H54 (cell line): ENCODE measurements at places on chromosomes 11 and 22.

- no peak for DNase-seq
Observed at GRCh38 chr11:11463405-11463804, 110.4 kb upstream of the CSNK2A3 start.

DNA sequence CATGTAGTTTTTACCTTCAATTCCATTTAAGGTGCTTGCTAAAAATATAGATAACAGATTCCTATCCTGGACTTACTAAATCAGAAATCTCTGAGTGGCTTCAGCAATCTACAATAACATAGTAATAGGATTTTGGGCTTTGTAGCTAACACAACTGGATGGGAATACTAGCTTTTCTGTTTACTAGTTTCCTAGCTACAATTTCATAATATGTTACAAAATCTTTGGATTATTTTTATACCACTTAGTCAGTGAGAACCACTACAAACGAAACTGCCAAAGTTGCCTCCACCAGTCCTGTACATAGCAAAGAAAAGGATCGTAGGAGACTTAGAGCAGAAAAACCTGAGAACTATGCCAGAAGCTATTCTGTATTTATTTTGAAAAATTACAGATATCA, 87.7 kb upstream of the ANO3 start:
- no peak for DNase-seq

- DNase-seq: no peak
Observed at GRCh38 chr22:48821727-48822126, 1005.9 kb downstream of the BRD1 start.

DNA sequence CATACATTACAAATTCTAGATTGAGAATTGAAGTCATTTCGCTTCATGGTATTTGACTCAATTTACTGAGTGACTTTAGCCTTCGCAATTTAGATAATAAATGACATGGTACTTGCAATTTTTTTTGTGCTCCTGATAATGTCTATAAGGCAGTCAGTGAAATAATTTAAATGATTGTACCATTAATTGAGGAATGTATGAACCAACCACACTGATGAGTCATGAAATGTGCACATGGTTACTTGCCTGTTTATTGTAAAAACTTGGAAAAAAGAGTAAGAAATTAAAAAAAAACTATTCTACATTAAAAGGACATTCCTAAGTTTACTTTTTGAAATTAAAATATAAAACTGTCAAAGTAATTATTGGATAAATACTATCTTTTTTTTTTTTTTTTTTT, 43.3 kb downstream of the DNAJC24 start:
- DNase-seq: no peak

- DNase-seq: peak; percentile 26
Observed at GRCh38 chr22:44192098-44192815, 11.5 kb downstream of the PARVG start.

DNA sequence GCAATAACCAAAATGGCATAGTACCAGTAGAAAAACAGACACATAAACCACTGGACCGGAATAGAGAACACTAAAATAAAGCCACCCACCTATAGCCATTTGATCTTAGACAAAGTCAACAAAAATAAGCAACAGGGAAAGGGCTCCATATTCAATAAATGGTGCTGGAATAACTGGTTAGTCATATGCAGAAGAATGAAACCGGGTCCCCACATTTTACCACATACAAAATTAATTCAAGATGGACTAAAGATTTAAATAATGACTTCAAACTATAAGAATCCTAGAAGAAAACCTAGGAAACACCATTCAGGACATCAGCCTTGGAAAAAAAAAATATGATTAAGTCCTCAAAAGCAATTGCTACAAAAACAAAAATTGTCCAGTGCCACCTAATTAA, 30.1 kb upstream of the NOX4 start:
- DNase-seq: no peak
